ENCODE measurements at places on chromosomes 3 and 15.

DNA sequence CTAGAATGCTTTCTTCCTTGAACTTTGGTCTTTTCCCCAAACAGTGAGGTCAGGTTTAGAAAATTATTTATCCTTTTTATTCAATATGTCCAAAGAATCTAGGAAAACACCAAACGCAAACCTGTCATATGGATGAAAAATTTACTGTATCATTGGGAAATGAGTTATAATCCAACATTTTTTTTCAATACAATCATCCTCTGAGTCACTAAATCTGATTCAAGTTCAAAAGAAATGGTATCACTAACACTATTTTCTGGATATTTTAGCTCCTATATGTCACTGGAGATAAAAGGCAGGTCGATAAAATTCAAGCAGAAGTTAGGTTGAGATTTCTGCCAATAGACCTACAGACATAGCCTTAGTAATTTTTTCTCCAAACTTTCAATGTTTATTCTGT, 591.6 kb upstream of the AGTR1 start:
- DNase-seq: no peak

GRCh38 chr3:147945968-147946519, 536.9 kb downstream of the ZIC1 start:
- peak; percentile 16 for DNase-seq

DNA sequence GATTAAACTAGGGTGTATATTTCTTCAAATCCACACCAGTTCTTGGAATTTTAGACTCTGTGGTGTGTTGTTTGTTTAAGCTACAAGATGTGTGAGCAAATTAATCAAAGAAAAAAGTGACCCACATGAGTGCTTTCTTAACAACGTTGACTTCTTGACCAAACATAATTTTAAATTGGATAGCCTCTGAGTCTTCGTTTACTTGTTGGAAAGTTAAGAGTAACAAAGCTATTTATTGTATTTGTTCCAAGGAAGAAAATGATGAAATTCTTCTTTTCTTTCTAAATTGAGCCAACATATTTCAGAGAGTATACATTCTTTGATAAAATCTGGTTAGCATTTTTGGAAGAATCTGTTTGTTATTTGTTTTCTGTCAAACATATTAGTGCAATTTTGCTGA, 99.9 kb upstream of the IGSF10 start:
- no peak for DNase-seq

DNA sequence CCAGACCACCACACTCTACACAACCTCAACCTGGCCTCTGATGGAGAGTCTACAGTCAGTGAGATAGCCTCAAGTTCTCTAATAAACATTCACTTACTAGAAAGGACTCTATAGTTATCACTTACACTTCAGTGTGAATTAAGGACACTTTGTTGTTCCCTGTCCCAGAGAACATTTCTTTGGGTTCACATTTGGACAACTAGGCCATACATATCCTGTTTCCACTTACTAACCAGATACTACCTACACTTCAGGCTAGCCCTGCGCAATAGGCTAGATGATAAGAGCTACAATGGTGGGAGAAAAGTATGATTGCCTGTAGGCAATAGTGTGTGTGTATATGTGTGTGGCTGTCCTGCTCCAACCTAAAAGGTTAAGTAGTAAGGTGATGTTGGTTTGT, 72.7 kb downstream of the TP63 start:
- no peak for DNase-seq

DNA sequence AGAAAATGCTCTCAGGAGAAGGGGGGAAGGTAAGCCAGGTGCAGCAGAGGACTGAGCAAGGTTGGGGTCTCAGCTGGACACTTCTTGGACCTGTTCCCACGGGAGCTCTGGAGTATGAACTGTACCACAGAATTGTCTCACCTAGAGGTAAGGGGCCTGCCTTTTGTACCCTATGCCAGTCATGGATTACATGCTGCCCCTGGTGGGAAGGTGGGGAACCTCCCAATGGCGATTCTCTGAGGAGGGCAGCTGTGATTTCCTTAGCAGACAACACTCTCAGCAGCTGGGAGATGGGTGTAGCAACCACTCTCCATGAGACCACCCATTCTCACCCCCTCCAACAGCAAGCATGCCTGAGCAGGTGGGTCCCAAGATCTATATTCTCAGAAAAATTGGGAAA, 329.4 kb upstream of the CTNNB1 start:
- no peak for DNase-seq

DNA sequence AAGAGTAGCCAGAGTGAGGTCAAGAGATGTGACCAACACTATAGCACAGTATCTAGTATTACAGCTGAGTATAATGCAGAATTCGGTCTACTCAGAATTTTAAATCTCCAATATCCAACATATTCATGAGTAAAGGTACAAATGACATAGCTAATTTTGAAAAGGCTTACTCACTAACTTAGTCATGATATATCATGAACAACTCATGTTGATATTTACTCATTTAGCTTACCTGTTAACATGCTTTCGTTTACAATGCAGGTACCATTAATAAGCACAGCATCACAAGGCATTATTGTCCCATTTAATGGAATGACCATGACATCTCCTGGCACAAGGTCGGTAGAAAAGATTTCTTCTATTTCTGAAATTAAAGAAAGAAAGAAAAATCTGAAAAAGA, 36.9 kb downstream of the ATP13A3 start:
- no peak for DNase-seq

- DNase-seq: no peak
Observed at GRCh38 chr3:133455960-133456359, 56.1 kb downstream of the BFSP2 start.

- no peak for DNase-seq
Observed at GRCh38 chr15:35546511-35547381, 781 bp upstream of the DPH6 start.

- DNase-seq: no peak
Observed at GRCh38 chr15:93278006-93278405, 189.0 kb upstream of the RGMA start.

DNA sequence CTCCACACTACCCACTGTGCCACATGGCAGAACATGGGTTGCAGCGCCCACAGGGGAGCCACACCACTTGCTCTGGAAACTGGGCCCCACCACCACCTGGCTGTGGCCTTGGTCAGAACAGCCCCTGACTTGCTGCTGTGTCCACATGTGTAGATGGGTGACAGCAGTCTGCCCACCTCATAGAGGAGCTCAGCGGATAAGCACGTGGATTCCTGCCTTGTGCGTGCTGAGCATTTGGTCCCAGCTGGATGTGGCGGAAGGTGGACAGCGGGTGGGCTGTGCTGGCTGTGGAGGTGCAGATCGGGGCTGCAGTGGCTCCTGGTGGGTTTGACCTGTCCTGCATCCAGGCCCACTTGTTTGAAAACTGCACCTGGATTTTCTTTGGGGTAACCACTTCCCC, 6.0 kb upstream of the PLXNA1 start:
- DNase-seq: no peak

DNA sequence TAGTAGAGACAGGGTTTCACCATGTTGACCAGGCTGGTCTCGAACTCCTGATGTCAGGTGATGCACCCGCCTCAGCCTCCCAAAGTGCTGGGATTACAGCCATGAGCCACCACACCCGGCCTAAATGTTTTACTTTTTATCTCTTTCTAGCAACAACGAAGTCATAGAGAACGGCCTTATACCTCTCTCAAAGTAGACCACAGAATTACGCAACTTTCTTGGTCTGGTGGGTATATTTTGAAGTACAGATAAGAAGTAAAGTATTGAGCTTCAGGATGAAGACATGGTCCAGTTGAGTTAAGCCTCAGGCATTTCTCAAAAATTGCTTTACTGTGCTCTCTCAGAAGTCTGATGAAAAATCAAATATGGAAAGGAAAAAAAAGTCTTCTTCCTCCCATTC, 30.6 kb downstream of the FAM240A start:
- no peak for DNase-seq

DNA sequence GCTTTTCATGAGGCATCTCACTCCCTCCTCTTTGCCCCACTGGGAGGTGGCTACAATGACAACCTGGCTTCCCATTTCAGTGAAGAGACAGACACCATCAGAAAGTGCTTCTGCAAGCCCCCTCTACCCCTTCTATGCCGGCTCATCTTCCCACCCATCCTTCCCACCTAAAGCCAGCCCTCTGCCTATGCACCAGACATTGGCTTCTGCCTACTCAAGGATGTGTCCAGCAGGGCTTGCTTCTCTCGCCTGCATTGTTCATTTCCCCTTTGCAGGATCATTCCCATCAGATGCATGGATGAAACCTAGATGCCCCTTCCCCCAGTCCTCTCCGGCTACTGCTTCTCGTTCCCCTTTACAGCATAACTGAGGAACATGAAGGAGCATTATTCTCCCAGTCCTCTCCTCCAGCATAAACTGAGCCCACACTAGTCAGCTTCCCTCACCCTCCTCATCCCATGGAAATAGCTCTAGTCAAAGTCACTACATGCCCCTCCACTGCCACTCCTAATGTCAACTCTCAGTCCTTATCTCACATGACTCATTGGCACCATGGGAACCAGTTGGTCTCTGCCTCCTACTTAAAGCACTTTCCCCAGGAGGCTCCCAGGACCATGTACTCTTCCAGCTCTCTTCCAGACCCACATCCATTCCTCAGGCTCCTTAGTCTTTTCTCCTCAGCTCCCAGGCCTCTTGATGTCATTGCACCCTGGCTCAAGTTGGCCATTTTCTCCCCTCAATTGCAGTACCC, 47.9 kb downstream of the TM2D3 start:
- no peak for DNase-seq

GRCh38 chr3:19947549-19948225, 790 bp downstream of the RAB5A start:
- no peak for DNase-seq

GRCh38 chr3:89358281-89358680, 250.9 kb downstream of the EPHA3 start:
- no peak for DNase-seq

GRCh38 chr3:183576487-183577107, 21.1 kb upstream of the KLHL6 start:
- DNase-seq: no peak

DNA sequence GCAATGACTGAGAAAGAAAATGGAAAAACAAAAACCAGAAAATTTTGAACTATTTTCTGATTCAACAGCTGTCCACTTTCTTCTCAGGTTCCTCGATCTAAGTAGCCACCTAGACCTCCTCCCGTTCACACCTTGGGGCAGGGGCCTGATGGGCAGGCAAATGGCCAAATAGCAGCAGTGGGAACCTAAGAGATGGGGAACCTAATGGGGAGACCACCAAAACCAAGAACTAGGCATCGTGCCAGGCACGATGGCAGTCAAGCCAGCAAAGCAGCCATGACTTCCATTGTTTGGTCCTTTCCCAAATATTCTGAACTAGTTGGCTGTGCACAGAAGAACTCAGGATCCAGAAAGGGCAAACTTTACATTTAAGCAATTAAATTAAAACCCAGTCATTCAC, 57.1 kb downstream of the CAPN7 start:
- no peak for DNase-seq

Data from 8988T (cell line).